ENCODE measurements at places on chromosomes 7 and 10.

DNA sequence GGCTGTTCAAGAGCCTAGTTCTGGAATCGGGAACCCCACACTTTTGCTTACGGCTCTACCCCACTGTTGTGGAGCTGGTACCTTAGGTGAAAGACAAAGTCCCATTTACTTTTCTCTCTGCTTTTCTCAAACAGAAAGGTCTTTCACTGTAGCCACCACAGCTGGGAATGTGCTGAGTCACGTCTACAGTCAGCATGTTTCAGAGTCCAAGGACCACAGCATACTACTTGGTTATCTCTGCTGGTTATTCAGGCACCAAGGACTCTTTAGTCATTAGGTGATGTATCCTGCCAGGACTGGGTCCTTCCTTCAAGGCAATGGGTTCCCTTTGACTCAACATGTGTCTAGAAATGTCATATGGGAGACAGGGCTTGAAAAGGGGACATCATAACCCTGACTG is 266.8 kb upstream of the STEAP1 start:
- no peak for DNase-seq

DNA sequence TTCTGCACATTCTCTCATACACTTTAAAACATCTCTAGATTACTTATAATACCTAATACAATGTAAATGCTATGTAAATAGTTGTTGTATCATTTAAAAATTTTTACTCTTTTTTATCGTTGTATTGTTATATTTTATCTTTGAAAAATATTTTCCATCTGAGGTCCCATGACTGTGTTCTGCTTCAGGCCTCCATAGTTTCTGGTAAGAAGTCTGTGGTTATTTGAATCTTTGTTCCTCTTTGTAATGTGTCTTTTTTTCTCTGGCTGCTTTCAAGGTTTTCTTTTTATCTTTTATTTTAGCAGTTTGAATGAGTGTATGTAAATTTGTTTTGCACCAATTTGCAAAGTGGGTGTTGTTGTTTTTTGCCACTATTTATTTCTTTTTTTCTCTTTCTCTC is 263.1 kb downstream of the RPS24 start:
- DNase-seq, result no peak

DNA sequence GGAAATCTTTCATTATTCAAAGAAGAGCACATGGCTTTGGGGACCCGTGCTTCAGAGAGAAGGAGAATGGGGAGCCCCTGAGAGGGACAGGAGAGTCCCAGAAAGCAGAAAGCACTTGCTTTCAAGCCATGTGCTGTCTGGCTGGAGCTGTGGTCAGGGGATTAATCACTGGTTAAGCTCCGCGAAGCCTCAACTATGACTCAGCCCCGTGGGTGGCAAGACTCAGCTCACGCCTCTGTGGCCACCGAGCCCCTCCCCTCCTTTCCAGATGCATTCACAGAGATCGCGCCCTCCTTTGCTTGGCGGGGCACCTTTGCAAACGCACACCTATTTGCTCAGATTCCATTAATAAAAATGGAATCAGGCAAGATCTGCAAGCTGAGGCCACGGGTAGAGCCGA is 202.9 kb upstream of the TCERG1L start:
- DNase-seq, result no peak

GRCh38 chr7:148754912-148755311 is 56.2 kb downstream of the CUL1 start:
- DNase-seq, result no peak

DNA sequence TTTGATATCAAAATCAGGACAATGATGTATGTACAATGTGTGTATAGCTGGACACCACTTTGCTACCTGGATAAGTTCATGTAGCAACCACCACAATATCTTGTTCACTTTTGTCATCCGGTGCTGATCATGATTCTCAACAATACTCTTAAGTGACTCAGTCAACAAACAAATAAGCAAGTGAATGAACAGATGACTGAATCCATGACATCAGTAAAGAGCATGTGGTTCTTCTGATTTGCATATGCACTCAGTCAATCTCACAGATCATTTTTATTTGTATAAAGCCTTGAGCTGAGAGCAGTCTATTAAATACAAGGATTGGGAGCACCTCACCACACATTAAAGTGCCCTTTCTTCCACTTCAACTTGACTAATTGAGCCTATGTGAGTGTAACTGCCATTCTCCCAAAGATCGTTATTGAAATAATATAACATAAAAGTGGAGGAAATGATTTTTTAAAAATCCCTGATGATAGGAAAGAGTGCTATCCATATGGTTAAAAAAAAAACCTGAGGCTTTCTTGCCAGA is 69.5 kb downstream of the NPSR1 start:
- DNase-seq, result peak; percentile 24

DNA sequence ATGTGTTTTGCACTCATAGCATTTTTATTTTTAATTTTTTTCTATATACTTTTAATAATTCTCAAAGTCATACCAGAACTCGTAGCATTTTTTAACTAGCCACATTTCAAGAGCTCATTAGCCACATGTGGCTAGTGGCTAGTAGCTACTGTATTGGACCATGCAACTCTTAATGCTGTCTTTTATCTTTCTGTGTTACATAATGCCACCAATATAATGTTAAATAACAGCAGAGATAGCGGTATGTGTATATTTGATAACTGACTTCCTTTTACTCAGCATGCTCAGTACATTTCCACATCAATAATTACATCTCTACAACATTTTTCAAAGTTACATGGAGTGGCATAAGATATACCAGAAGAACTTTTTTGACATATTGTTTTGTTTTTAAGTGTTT is 91.4 kb downstream of the CDK13 start:
- no peak for DNase-seq

- no peak for DNase-seq
These were observed 25.6 kb downstream of the KLF6 start for GRCh38 chr10:3759397-3759796.

- no peak for DNase-seq
These were observed 986.9 kb downstream of the TYW1 start for GRCh38 chr7:67983486-67983885.

GRCh38 chr10:944034-944831 is 12.7 kb upstream of the LARP4B start:
- no peak for DNase-seq

Measured in cerebellum (tissue), 4 donors.